ENCODE measurements at places on chromosomes 3 and 15. TPM values are rescaled to one million over a fixed set of nuclear protein-coding genes. Genes with fewer than 3 reads are reported as not detected.

- no peak for DNase-seq
These were observed 288.6 kb upstream of the CBLB start for GRCh38 chr3:106157411-106157810.

Gene PEAK1
- 34.0 TPM for polyA plus RNA-seq

Gene UBE2E2
- 54.4 TPM for polyA plus RNA-seq

- DNase-seq: no peak
These were observed 189.8 kb downstream of the KLF13 start for GRCh38 chr15:31516440-31516839.

Gene MDFIC2
- polyA plus RNA-seq: not detected

Data from right lung (tissue), 10 donors.